ENCODE measurements at places on chromosomes 6 and 20.
A peak's percentile ranks its signal among the peaks of the same experiment; 100 is the strongest.

GRCh38 chr20:44743080-44743701 lies 2.5 kb upstream of the KCNK15 start:
- no peak for DNase-seq

DNA sequence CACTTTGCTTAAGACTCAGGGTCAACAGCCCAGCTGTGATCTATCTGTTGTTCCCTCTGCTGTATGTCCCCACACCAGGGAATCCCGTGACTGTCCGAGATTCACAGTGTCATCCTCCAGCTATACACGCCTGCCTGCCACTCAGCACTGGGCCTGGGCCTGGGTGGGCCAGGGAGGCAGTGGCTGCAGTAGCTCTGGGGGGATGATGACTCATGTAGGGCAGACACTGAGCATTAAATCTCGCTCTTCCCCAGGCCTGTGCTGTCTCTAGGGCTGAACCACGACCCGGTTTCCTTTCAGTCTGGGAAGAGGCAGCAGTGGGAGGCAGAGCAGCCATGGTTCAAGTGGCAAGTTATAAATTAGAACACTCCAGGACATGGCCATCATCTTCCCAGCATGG lies 173.9 kb downstream of the LRFN2 start:
- no peak for DNase-seq

- DNase-seq: peak; percentile 60
Observed at GRCh38 chr6:36131511-36132245, 1.4 kb downstream of the MAPK13 start.

- no peak for DNase-seq
Observed at GRCh38 chr6:157380458-157380778, 572 bp upstream of the ZDHHC14 start.

DNA sequence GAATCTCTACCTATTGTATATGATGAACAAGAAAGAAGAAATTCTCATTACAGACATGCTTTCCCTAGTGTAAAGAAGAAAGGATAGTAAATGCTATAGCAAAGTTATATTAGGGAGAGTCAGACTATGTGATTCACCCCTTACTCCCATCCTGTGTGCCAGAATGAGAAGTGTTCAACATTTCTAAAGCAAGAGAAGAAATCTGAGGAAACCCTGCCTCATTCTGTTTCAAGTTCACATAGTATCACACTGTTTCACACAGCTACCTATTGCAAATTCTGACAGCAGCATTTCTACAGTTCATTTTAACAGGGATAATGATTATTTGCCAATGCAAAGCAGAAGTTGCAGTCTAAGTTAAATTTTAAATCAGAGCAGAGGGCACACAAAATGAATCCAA lies 267.2 kb upstream of the TCF21 start:
- DNase-seq: no peak

DNA sequence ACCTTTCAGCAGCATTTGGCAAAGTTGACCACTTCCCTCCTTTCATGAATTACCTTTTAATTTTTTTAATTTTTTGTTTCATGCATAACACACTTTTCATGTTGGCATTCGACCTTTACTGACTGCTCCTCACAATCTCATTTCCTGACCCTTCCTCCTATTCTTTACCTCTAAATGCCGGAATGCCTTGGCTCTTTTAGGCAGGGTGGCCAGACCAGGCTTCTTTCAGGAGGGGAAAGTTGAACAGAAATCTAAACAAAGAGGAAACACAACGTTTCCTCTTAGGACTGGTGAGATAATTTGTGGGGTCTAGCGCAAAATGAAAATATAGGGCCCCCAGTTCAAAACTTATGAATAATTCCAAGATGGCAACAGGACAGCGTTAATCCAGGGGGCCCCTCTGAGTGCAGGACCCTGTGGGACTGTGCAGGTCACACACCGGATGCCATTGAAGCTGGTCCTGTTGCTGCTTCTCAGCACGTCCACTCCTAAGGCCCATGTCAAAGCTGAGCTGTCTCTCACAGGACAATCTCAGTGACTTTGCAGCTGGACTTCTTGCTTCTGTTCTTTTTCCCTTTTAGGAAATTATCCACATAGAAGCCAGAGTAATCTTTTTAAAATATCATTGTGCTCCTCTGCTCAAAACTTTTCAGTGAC lies 313.8 kb downstream of the HDGFL1 start:
- no peak for DNase-seq

DNA sequence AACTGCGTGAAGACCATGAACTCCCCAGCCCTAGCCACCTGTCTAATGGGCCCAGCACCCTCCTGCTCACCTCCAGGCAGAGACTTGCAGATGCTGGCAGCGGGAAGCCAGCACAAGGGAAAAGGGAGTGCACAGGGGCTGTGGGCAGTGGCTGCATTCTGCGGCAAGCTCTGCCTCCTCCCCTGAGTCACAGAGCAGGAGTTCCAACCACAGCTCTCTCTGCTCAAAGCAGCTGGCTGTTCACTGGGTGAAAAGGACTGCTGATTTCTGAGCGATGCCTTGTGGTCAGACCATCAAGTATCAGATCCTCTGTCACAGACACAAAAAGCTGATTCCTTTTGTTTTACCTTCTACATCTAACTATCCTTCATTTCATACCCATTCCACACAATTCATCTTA lies 10.5 kb downstream of the NKX2-2 start:
- no peak for DNase-seq

GRCh38 chr6:21437581-21437980 lies 156.0 kb upstream of the SOX4 start:
- DNase-seq: no peak

GRCh38 chr20:7214081-7214740 lies 446.7 kb downstream of the BMP2 start:
- no peak for DNase-seq

GRCh38 chr6:116557893-116558292 lies 4.3 kb downstream of the CALHM4 start:
- DNase-seq: peak; percentile 63

- DNase-seq: no peak
Observed at GRCh38 chr6:1624851-1625781, 15.4 kb downstream of the FOXC1 start.

DNA sequence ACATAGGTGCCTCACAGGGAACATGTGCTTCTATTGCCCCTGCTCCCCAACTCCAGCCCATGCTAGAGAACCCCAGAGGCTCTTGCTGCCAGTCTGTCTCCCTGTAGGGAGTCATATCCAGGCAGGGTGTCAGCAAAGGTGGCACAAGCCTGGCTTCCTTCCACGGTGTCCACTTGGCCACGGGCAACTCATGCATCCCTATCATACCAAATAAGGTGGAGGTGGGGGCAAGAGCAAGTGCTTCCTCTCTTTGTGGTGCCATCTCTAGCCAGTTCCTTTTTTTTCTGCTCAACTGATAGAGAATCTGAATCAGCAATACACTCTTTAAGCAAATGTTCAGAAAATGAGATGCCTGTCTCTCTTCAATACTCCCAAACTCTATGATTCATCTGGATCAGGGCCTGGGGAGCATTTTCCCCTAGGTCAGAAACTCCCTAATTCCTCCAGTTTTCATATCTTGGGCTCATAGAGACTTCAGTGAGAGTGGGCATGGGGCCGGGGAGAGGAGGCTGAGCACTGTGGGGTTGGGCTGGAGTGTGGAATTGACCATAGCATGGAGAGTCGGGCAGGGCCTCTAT lies 105.1 kb upstream of the GPR6 start:
- DNase-seq: no peak

GRCh38 chr6:31859923-31860322 lies 2.7 kb downstream of the NEU1 start:
- no peak for DNase-seq

Measured in NCI-H1417 (cell line).